ENCODE measurements at places on chromosomes 3 and 15.
A peak's percentile ranks its signal among the peaks of the same experiment; 100 is the strongest.

- no peak for DNase-seq
Measured at GRCh38 chr3:184512621-184513020, 49.0 kb upstream of the EPHB3 start.

- DNase-seq = no peak
Measured at GRCh38 chr3:152419748-152420147, 151.0 kb downstream of the MBNL1 start.

GRCh38 chr3:56923526-56924224 is 121.9 kb upstream of the ARHGEF3 start:
- DNase-seq = peak; percentile 52

- DNase-seq = no peak
Measured at GRCh38 chr3:108127301-108127988, 36.6 kb upstream of the CD47 start.

GRCh38 chr15:86690566-86690965 is 610.9 kb downstream of the AGBL1 start:
- DNase-seq = no peak

GRCh38 chr3:191873736-191874135 is 412.8 kb downstream of the PYDC2 start:
- no peak for DNase-seq

GRCh38 chr3:72079369-72079872 is 294.5 kb upstream of the PROK2 start:
- DNase-seq = no peak

- DNase-seq = peak; percentile 21
Measured at GRCh38 chr3:100709842-100710260, 557 bp downstream of the TFG start.

GRCh38 chr15:38576837-38577236 is 12.2 kb upstream of the RASGRP1 start:
- no peak for DNase-seq

DNA sequence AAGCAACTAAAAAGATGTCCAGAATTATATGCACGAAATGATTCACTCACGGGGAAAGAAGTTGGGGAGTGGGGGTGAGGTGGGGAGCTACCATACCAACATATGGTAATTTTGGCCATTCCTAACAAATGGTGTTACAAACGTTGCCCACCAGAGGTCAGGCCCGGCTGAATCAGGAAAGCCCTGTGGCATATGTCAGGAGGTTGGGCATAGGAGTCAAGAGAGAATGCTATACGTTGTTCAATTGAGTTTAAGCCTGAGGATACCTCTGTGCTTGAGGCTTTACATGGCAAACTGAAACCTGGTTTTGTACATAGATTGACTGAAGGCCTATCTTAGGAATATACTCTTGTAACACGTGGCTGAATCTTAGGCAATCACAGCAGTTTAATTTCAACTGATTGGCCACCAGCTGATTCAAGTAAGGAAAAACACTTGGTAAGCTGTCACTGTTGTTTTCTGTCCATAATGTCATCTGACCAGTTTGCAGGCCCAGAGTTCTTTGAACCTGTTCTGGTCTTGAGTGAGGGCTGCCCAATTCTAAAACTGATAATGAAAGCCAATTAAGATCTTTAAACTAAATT is 23.4 kb upstream of the SLC2A2 start:
- peak; percentile 39 for DNase-seq

GRCh38 chr3:13141991-13142412 is 68.8 kb upstream of the IQSEC1 start:
- no peak for DNase-seq

DNA sequence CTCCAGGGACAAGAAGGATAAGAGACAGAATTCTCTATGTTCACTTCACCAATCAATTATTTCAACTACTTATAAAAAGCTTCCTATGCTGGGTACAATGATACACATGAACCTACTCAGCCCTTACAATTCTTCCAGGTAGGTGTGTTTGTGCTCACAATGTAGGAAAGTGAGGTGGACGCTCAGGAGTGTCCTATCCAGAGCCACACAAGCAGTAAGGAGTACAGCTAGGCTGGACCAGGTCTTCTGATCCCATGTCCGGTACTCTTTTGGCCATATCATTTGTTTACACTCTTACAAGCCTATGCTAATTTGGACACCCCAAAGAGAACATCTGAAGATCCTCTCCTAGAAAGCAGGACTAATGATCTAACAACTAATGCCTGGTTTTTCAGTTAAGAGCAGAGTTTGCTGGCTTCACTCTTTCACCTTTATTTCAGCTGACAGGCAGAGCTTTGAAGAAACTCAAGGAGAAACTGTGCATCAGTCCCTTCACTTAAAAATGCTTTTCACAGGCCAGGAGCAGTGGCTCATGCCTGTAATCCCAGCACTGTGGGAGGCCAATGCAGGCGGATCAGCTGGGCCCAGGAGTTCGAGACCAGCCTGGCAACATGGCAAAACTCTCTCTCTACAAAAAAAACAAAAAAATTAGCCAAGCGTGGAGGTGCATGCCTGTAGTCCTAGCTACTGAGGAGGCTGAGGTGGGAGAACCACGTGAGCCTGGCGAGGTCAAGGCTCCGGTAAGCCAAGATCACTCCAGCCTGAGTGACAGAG is 27.5 kb downstream of the IGF2BP2 start:
- DNase-seq = no peak

DNA sequence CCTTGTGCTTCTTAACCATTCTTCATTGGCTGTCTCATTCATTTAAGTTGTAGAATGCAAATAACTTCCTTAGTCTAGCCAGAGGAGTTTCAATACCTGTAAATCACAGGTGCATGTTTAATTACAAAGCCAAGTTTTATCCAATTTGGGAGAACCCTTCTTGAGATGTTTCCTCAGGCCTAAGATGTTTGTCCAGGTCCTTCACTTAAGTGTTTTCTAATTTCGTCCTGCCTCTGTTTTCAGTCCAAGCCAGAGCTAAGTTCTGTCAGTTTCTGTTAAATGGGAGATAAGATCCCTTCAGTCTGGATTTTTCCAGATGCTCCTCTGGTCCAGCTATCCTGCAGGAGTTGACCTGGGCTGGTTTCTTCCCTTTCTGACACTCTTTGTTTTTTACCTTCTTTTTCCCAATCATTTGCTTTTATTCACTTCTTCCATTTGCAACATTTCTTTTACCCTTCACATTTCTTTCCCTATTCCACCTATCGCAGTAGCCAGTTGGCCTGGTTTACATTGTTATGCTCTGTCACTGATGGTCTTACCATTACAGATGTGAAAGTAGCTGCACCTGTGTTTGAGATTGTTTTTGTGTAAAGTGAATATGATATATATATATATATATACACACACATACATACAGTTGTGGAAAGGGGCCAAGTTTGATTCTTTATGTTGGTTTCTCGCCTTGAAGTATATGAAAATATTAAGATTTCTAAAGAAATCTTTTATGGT is 34.5 kb downstream of the EIF2AK4 start:
- no peak for DNase-seq

DNA sequence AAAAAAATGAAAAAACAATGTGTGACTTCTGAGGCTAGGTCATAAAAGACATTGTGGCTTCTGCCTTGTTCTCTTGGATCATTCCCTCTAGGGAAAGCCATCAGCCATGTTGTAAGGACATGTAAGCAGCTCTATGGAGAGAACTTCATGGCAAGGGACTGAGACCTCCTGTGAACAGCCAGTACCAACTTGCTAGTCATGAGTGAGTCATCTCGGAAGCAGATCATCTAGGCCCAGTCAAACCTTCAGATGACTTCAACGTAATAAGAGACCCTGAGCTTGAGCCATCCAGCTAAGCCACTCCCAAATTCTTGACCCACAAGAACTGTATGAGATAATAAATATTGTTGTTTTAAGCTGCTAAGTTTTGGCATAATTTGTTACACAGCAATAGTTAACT is 4.9 kb downstream of the MON1A start:
- DNase-seq = peak; percentile 48

DNA sequence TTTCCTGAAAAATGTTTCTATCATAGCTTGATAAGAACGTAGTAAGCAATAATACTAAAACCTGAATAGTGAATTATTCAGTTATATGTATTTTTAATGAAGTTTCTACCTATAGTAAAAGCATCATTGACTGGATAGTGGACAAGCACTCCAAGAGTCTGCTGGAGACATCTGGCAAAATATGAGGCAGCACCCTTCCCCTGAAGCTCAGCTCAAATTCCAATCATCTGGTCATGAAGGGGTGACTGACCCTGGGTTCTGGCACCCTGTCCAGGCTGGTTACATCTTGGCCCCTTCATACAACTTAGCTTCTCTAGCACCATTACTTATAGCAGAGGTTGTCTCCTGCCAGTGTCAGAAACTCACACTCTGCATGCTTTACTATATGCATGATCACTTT is 455.4 kb downstream of the RAP2B start:
- DNase-seq = no peak

- no peak for DNase-seq
Measured at GRCh38 chr15:79294075-79294474, 11.6 kb downstream of the ANKRD34C start.

DNA sequence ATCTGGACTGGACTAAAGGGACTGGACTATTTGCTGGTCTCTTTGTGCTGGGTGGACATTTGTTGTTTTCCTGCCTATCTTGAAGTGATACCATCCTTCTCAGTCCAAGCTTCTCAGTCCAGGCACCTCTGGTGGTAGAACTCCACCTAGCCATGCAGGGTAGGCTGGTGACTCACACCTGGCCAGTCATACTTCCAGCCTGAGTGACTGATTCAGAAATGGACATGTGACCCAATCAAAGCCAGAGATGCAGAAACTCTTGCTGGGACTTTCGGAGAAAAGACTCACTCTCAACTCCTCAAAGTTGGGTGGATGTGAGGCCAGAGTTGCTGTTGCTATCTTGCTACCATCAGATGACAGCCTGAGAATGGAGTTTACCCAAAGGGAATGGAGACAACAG is 5.6 kb upstream of the ASB14 start:
- DNase-seq = peak; percentile 36

- no peak for DNase-seq
Measured at GRCh38 chr3:65173841-65174240, 486.0 kb upstream of the ADAMTS9 start.

- no peak for DNase-seq
Measured at GRCh38 chr15:60195611-60196010, 191.5 kb downstream of the FOXB1 start.

DNA sequence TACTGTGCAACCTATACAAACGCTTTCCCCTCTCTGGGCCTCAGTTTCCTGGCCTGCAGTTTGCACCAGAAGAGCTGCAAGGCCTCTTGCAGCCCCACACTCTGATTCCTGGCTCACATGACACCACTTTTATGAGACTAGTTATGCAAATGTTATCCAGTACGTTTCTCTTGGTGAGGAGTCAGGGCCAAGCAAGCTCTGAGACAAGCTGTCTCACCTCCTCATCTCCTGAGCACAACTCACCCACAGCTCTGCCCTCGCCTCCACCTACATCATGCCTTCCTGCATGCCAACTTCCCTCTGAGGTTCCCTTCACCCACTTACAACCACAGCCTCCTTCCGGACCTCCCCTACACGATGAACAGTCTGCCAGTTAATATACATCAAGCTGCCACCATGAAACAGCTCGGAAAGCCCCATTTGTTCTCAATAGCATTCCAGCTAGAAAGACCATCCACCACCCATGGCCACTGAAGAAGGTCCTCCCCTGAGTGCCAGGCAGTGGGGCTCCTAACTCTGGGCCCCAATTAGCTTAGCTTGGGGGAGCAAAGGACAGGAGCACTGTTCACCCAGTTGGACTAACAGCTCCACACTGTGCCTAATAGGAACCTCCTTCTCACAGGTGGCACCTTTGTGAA is 25.0 kb downstream of the CRYGS start:
- no peak for DNase-seq

- no peak for DNase-seq
Measured at GRCh38 chr3:7547826-7548225, 686.9 kb downstream of the GRM7 start.

GRCh38 chr3:113620091-113620490 is 76.4 kb downstream of the USF3 start:
- no peak for DNase-seq

- no peak for DNase-seq
Measured at GRCh38 chr3:42387802-42388651, 22.4 kb downstream of the LYZL4 start.

GRCh38 chr3:96264701-96265100 is 549.7 kb upstream of the EPHA6 start:
- no peak for DNase-seq

DNA sequence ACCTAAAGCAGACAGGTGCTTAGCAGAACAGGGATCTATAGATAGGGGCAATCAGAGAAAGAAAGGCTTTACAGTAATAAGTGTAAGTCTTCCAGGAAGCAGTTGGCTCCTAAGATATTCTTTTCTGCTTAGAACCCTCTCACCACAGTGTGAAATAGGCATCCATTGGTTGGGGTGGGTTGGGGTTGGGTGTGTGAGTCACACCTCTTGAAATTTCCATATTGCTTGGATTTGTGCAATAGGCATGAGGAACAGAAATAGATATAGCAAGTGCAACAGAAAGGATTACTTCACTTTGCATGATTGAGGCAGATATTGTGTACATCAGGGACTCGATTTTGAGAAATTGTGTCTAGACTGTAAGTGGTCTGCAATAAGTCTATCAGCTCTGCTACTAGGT is 200.1 kb upstream of the GAP43 start:
- no peak for DNase-seq

DNA sequence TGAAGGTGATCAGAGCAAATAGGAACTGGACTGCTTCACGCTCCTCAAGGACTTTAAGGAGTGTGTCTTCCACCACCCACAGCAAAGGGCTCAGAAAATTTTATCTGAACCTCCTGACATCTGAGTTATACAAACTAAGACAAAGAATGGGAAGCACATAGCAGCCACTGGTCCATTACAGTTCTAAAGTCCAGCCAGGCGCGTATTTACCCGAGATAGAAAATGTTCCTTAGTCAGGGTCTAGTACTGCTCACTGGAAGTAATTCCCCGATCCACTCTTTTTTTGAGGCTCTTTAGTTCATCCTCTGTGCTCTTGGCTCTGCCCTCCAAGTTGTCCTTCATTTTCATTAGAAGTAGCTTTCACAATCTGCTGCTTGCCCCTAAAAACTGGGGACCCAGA is 88.5 kb upstream of the GOLGA8J start:
- DNase-seq = no peak

- peak; percentile 5 for DNase-seq
Measured at GRCh38 chr3:108001457-108001856, 89.4 kb downstream of the CD47 start.

DNA sequence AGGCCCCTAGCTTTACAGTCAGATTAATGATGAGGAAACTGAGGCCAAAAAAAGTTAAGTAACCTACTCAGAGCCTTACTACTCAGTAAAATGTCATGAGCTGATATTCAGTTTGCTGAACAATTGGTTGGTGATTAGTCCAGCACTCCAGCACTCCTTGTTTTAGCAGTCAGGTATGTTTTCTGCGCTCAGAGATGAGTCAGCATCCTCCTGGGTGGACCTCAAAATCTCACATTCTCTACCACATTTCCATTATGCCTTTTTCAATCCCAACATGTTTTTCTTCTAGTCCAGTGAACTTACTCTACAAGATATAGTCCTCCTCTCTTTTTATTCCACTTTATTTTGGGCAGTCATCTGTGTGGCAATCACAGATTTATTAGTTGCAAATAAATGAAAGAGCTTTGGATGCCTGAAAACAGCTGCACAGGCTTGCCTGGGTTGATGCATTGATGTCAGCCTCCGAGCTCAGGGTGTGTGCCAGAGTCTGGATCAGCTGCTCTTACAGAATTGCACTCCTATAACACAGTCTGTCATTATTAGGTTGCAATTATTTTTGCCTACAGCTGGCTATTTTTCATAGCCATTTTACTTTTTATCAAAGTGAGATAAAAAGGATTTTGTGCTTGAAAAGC is 133.2 kb downstream of the ARPP21 start:
- DNase-seq = no peak

- DNase-seq = no peak
Measured at GRCh38 chr3:40323946-40324345, 14.4 kb downstream of the EIF1B start.
